ENCODE measurements at places on chromosomes 2 and 18.

- no peak for DNase-seq
These were observed 2.1 kb downstream of the EFR3B start for GRCh38 chr2:25044011-25044410.

DNA sequence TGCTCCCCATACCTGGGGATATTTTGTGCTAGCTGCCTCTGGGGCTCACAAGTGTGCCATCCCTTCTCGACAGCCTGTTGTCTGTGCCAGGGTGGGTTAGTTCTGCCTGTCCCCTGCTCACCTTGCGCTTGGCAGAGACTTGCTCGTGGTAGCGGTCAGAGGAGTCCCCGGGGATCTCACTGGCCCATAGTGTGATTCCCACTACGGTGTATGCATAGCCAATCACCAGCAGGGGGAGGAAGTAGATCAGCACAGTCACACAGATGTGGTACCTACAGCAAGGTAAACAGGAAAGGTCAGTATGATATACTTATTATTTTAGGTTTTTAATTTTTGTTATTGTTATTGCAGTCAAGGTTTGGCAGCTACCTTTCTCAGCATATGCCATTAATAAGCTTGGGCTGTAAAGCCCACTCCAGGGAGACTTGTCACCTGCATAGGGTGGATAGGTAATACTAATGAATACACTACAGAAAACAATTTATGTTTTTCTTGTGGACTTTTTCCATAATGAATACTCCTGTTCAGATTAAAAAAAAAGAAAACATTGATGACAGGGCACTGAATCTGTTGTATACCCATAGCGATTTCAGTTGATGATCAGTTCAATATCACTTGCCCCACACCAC is 95.2 kb downstream of the POLE4 start:
- DNase-seq, result peak; percentile 44

GRCh38 chr2:35989503-35989902 is 366.1 kb upstream of the CRIM1 start:
- DNase-seq, result no peak

- no peak for DNase-seq
These were observed 126.6 kb downstream of the TMEM131 start for GRCh38 chr2:97868986-97869721.

DNA sequence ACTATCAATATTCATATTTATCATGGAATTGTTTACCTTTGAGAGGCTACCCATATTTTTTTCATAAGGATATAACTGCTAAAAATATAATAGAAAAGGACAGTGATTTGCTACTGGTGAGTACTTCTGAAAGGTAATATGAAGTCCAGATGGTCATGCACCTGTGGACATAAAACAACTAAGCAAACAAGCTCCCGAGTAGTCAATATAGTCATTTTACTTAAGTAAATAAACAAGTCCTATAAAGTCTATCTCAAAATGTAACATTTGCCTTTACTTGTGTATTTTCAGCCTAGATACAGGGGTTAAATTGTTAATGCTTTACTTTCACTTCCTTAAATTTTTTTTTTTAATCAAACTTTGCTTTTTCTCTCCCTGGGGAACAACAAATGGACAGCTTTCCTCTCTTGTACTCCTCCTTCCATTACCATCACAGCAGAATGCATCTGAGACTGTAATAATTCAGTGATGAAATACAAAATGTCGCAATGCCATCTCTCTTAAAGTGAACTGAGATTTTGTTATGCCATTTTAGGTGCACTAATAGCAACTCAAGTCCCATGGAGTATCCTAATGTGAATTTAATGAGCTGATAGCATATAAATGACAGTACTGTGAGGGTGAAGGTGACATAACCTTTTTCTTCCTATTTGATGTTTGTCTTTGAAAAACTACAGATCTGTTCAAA is 1325.4 kb upstream of the ZEB2 start:
- DNase-seq, result no peak

- DNase-seq, result no peak
These were observed 9.8 kb upstream of the RPL31 start for GRCh38 chr2:100992262-100992661.

- DNase-seq, result no peak
These were observed 130.0 kb upstream of the MC4R start for GRCh38 chr18:60502591-60502990.

DNA sequence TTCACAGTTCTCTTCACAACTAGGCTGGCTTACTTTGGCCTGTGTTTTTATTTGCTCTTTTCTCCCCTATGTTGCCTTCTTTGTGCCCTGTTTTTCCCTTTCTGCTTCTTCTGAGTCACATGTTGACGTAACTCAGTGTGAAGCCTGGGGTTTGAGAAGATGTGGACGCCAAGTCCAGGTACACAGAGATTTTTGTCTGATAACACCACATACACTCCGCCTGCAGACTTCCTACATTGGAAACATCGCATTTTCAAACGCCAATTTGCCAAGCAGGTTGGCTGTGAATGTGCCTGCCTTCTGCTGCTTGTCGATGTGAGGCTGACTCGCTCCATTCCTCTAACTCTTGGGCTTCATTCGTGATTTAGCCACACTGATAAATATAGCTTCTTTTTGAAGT is 62.6 kb upstream of the FN1 start:
- no peak for DNase-seq

DNA sequence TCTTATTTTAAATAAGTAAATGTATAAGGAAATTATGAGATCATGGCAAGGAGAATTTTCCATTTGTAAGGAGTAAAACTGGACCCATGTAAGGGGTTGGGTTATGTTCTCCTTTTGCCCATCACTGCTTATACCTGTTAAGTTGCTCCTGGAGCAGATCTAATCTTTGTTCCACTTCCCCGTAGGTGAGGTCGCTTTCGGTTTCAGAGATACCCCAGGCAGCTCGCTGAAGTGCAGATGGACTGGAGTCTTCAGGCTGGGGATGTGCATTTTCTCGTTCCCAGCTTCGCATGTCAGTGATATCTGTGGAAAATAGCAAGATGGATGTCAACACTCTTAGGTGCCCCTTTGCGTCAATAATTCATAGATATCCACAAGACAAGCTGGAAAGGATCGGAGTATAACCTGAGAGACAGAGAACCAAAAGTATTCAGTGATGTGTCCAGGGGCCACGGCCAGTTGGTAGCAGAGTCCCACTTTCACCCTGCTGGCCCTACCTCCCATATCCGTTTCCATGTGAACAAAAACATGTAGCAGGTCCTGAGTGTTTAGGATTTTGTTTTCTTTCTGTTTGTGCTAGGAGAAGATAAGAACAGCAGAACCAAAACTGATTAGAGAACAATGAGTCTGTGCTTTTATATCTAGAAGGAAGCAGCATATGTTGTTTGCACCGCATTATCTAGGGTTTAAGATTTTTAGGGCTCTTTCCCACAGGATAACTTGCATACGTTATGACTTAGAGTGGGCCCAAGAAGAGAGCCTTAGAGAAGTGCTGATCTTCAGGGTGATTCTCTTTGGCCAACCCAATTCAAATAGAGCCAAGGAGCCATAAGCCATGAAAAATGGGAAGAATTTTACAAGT is 36.0 kb downstream of the GCA start:
- DNase-seq, result no peak

DNA sequence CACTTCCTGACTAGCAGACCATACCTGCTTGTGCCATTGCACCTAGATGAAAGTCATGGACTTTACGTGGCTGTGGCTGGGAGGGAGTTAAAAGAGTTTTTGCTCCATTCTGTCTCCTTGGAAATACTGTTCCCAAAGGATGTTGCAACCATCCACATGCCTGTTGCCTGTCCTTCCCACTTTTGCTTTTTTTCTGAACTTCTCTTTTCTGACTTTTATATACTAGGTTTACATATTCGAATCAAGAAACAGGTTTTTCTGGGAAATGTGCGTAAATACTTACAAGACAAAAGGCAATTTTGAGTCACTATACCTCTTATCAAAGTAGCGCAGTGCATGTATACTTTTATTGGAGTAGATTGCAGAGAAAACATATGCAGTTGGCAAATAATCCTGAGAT is 244.8 kb downstream of the PRKCE start:
- no peak for DNase-seq

Measured in GM19239 (cell line).